ENCODE measurements at places on chromosomes 5 and 9.

GRCh38 chr9:33246269-33246860 is 6.4 kb downstream of the SPINK4 start:
- DNase-seq = no peak

DNA sequence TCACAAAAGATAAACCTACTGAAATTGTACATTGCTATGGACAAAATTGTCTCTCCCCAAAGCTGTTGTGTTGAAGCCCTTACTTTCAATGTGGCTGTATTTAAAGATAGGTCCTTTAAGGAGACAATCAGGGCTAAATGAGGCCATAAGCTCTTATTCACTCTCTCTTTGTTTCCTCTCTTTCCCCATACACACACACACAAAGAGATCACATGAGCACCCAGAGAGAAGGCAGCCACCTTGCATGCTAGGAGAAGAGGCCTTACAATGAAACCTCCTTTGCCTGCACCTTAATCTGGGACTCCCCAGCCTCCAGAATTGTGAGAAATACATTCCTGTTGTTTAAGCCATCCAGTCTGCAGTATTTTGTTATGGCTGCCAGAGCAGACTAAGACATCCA is 1295.6 kb upstream of the CDH6 start:
- no peak for DNase-seq

DNA sequence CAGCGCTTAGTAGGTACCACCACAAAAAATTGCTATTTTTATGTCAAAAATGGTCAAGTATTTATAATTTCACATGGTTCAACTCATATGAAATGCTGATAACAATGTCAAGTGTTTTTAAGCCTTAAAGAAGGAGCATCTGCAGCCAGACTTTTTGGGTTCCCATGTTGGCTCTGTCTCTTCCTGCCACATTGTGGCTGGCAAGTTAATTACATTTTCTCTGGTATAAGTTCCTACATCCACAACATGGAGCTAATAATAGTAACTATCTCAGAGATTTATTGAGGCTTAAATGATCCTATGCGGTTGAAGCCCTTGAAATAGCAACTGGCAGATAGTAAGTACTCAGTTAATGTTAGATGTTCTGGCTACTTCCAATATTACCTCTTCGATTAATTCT is 5.4 kb downstream of the ATP10B start:
- DNase-seq = no peak

- no peak for DNase-seq
These were observed 98.2 kb upstream of the RPS23 start for GRCh38 chr5:82376307-82376706.

DNA sequence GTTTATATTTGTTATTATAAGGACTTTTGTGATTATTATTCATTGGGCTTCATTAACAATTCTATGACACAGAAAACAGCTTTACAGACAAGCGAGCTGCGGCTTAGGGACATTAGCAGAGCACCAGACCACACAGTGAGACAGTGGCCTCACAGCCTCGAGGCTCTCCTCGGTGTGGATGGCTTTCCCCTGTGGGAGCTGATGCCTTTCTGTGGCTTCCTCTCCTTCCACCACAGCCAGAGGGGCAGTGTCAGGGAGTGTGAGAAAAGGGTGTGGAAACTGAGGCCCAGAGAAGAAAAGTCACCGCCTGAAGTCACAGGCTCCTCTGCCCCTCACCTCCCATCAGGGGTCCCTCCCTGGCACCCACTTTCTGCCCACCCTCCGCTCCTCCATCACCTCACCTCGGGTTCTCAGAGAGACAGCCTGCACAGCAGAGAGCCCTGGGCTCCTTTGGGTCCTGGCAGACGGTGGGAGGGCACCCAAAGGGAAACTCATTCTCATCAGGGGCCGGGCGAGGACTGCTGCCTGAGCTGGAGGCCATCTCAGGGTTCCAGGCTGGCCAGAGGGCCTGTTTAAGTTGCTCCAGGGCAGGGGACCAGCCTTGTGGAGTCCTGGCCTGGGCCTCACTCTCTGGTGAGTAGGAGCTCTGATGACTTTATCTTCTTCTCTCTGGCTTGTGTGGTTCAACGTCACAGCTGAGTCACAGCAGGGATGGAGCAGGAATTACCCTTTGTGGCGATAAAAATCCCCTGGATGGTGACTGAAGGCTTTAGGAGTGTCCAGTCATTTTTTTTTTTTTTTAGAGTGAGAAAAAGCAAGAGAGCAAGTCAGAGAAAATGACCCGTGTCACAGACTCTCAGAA is 830 bp downstream of the TRAF1 start:
- DNase-seq = peak; percentile 64
